ENCODE measurements at places on chromosomes 2 and 18.

DNA sequence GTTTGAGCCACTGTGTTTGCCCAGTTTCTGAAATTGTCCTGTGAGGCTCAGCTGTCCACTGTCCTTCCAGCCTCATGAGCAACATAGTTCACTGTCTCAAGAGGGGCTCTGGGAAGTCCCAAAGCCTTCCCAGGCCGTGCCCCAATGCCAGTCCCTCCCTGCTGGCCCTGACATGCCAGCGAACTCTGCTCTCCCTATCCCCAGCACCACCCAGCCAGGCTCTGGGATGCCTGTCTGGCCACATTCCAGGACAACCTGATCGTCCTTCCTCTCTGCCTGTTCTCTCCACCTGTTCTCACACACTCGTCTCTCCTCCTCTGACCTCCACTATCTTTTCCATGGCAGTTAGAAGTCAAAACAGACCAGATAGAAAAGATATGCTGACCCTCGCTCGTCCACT, 278.0 kb upstream of the ID2 start:
- no peak for DNase-seq

DNA sequence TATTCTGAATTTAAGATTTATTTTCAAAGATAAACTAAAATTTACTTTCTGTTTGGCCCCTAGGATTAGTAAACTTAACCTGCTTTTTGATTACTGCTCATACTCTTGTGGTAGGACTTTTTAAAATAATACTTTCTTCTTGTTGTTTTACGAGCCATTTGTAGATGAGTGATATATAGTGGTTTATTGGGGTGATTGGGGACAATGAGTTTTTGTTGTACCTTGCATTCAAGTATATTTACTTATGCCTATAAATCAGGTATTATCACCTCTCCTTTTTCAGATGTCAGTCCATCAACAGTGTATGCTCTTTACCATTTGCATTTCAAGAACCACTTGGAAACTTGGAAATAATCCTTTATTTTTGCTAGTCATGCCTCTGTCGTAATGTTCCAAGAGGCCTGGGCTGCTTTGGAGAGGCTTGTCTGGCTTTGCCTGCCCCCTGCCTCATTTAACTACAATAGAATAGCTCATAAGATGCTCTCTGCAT, 131.3 kb downstream of the COMMD1 start:
- DNase-seq = no peak

DNA sequence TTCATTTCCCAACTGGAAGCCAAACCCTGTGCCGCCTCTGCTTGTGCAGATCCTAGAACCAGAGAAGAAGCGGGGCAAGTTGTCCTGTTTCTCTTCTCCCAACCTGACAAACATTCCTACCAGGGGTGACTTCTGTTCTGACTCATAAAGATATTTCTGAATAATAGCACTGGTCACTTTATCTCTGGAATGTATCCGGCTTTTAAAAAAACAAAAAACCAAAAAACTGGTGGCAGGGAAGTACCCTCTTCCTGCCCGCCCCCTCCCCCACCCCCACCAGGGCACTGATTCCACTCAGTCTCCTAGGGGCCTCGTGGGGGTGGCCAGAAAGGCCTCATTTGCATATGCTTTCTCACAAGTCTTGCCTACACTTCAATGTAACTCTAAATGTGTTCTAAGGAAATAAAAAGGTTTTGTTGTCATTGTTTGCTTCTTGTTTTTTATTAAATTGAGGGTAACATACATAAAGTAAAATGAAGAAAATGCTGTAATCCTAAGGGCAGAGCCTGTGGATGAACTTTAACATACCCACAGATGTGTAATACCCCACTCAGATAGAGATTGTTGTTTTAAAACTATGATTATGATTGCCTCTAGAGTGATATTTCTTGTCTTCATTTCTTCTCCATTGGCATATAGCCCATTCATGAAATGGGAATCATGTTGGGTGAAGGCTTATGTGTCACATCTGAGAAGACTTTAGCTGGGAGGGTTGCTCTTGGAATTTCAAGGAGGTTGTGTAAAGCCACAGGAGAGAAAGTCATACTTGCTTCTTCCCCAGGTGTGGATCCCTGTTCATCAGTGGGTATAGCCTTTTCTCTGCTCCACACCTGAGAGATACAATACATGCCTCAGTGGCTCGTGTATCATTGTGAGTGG, 5.3 kb upstream of the FOSL2 start:
- DNase-seq = no peak

- no peak for DNase-seq
Observed at GRCh38 chr2:85011747-85012146, 40.8 kb downstream of the KCMF1 start.

DNA sequence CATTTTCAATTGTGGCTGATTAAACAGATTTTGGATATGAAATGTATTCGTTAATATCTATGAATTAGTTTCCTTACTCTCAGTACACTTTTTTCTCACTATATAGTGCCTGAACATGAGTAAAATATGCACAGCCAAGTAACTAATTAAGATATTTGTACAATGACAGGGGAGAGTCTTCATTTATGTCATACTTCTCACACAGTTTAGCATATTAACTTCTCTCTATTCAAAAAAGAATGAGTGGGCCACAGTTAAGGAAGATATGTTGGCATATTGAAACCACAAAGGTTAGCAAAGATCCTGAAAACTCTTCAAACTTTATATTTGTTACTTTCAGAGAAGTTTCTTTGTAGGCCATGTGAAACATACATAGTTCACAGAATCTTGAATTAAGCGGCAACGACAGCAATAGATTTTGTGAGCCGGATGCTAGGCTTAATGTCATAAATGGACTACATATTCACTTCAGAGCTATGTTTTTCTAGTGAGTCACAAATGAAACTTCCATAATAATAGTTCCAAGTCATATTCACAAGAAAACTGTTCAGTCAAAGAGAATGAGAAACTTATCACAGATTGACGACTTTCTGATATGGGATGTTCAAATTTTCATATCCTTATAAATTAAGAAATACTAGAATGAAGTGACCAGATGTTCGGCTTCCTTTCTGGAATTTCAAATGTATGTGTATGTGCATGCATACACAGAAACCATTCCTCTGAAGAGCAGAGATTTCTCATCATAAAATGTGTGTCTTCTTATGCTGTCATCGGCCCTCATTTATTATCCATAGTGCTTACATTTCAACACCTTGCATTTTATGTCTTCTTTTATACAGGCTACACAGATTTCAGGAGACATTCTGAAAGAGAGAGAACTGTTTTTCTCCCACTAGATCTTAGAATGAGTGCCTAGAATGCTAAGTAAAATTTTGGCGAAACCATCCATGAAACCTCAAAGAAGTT, 584.0 kb downstream of the SATB2 start:
- no peak for DNase-seq

DNA sequence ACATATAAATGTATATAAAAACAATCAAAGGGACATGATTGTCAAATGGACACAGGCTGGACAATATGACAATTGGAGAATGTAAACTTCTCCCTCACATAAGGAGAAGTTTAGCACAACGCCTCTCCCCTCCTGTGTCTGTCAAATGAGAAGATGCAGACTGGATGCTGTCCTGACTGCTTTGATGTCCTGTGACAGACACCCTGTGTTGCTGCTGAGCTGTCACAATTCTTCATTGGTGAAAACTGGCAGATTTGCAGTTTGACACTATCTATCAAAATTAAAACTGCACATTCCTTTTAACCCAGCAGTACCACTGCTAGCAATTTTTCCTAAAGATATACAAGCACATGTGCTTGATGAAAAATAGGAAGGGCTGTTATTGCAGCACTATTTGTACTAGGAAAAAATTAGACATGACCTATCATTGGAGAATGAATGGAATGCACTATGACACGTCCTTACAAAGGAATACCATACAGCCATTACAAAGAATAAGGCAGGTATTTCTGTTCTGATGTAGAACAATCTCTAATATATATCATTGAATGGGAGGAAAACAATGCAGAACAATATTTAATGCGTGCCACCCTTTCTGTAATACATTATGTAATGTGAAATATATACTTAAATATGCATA, 12.4 kb downstream of the DPYSL5 start:
- DNase-seq = no peak

DNA sequence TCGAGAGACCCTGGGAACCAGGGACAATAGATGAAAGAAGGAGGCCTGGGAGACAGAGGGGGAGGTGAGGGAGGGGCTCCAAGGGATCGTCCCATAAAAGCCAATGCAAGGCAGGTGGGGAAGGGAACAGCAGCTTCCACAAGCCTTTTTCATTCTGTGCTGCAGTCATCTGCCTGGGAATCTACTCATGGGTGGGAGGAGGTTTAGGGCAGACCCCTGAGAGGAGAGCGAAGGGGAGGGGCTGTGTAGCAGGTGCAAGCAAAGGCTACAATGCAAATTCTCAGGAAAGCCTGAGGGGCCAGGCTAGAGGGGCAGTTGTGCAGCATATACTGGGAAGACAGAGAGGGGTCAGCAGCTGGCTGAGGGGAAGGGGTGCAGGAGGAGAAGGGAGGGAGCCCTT, 135.4 kb downstream of the SETBP1 start:
- no peak for DNase-seq

DNA sequence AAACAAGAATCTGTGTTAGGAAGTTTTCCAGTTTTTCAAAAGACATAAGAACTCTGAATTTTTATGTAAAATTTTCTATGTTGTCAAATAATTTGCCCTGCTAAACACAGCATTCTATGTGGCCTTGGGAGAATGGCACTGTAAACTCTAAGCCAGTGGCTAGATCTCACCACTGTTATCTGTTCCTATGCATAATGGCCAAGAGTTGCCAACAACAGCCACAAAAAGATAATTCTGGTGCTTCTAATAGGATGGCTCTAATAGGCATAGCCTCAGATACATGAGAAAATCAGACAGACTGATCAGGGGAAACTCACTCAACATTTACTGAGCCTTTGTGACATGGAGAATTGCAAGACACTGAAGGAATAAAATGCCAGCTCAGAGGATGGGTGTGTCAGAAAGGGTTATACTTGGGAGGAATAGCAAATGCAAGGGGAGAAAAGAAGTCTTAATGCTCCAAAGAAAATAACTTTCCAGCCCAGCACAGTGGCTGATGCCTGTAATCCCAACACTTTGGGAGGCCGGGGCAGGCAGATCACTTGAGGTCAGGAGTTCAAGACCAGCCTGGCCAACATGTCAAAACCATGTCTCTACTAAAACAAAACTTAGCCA, 63.7 kb downstream of the COBLL1 start:
- DNase-seq = no peak

DNA sequence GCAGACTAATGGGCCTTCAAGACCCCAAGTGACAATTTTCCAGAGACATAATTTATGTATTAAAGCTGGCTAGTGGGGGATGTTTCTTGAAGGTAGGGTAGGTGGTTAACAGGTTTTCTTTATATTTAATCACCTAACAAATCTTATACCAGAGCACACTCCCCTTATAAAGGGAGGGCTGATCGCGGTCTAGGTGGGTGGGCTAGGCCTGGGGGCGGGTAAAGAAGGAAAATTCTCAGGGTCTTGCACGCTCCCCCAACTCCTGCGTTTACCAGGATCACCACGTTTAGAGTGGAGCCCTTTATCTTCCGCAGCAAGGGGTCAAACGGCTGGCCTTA, 19.9 kb upstream of the CXXC1 start:
- DNase-seq = no peak

DNA sequence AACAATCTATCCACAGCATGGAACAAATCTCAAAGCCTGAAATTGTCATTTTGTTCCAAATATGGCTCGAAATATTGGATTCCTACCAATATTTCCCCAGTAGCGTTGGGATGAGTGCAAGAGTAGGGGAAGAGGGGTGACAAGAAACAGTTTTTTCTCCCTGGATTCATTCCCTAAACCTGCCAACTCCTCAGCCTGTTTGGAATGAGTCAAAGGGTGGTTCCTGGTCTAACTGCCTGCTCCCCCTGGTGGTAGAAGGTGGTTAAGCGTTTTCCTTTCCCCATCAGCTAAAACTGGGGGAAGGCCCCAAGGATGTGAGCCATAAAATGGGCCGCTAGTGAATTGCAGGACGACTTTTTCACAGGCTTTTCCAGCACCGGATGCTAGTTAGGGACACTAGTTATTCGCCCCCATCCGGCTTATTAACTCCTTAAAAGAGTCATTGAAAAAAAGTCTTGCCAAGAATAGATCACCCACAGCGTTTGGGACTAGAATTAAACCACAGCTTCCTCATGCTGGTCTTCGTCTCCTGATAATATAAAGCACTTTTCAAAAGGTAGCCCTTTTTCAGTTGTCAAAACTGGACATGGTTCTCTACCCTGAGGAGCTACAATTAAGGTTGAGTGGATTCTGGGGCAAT, 72.5 kb downstream of the DHRS9 start:
- no peak for DNase-seq

GRCh38 chr2:175457895-175458448, 276.5 kb upstream of the ATP5MC3 start:
- no peak for DNase-seq

DNA sequence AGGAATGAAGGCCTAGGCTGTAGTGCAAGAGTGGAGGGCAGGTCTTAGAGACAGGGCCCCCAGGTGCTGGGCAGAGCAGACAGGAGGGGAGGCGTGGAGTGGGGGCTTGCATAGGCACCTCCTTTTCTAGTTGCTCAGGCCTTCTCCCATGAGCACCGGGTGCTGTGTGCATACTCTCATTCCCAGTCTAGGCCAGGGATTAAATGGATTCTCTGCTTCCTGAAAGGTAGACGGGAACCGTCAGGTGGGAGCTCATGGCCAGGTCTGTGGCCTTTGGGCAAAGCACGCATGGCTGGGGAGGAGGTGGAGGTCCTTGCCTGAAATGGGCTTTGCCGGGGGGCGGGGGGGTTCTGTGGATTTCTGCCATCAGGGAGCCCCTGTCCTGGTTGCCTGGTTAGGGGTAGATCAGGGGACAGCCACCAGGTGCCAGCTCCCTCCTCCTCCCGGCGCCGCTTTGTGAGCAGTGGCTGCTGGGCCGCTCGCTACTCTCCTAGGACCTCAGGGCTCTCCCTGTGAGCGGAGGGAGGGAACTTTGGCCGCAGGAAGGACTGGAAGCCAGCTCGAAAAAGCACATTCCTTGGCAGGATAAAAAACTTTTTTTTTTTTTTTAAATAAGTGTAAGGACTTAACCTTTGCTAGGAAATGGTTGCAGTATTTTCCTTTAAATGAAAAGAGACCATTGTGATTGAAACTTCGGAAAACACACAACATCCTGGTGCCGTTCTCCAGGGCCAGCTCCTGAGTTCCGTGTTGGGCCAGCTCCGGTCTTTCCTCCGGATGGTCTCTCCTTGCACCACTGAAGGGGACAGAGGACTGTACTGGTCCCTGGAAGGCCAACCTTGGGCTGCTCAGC, 82.8 kb upstream of the HAAO start:
- DNase-seq = no peak

GRCh38 chr18:22088996-22089640, 80.3 kb upstream of the GATA6 start:
- no peak for DNase-seq

DNA sequence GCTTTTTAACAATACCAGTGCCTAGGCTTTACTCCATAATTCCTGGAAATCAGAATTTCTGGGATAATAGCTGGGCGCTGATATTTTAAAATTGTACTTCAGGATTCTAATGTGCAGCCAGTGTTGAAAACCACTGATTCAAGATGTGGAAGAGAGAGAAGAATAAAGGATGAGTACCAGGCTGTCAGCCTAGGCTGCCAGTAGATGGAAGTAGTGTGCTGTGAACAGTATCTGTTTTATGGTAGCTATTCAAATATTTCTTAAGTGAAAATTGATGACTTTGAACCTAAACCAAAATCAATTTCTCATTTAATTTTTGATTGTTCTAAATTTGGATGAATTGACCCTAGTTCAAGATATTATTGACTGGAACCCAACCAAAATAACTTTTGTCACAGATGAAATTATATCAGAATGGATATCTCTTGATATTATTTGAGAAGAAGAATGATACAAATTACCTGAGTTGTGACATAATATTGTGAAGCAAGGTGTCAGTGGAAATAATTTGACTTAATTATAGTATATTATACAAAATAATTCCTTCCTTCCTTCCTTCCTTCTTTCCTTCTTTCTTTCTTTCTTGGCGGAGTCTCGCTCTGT, 88.0 kb downstream of the COMMD1 start:
- no peak for DNase-seq

GRCh38 chr2:152500772-152501171, 165.8 kb downstream of the FMNL2 start:
- DNase-seq = no peak
